Stimulated activated CD8-positive, alpha-beta memory T cell treated with anti-CD3 and anti-CD28 coated beads, Interleukin-15, amount 100 ng/mL, for 1 hour (primary cell): ENCODE measurements at places on chromosomes 4 and X.

DNA sequence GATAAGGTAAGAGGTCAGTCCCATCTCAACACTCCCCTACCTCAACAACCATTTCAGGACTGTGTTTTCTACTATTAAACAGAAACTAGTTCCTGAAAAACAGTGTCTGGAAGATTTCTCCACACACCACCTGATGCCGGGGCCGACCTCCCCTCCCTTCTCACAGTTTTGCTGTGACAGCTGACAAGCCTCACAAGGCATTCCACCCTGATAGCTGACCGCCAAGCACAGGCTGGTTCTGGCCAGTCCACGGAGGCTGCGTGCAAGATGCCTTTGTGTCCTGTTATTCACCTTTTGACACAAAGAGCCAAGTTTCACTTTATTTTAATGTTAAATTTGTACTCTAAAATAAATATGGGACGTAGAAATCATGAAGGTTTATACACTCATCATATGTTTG lies 758.6 kb downstream of the PDHA2 start:
- no peak for DNase-seq

DNA sequence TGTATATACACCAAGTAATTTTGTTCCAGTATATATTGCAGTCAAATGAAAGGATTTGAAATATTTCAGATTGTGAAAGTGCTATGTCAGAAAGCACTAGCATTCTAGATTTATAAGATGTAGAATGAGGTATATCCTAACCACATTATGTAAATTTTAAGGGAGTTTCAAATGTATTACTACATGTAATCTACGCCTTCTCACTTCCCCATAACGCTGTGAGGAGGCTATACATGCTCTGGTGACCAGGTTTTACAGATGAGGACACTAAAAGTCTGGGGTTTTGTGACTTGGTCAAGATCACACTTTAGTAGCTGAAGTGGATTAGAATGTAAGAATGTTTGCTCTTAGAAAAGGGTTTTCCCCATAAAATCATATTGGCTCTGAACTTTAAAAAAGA lies 8.1 kb downstream of the ENPEP start:
- no peak for DNase-seq

DNA sequence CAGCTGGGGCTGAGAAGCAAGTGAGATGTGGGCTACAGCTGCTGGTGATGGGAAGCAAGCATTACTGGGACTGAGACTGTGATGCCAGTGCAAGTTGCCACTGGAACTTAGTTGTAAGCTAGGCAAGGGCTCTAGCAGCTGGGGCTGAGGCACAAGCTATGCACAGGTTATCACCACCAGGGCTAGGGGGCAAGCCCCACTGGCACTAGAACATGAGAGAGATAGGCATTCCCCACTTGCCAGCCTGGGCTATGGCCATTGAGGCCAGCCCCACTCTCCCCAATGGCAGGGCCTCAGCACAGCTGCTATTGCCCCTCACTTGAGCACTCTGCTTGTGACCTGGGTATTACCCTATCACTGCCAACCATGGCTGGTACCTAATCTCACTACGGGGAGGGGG lies 130.8 kb upstream of the SMIM31 start:
- no peak for DNase-seq

DNA sequence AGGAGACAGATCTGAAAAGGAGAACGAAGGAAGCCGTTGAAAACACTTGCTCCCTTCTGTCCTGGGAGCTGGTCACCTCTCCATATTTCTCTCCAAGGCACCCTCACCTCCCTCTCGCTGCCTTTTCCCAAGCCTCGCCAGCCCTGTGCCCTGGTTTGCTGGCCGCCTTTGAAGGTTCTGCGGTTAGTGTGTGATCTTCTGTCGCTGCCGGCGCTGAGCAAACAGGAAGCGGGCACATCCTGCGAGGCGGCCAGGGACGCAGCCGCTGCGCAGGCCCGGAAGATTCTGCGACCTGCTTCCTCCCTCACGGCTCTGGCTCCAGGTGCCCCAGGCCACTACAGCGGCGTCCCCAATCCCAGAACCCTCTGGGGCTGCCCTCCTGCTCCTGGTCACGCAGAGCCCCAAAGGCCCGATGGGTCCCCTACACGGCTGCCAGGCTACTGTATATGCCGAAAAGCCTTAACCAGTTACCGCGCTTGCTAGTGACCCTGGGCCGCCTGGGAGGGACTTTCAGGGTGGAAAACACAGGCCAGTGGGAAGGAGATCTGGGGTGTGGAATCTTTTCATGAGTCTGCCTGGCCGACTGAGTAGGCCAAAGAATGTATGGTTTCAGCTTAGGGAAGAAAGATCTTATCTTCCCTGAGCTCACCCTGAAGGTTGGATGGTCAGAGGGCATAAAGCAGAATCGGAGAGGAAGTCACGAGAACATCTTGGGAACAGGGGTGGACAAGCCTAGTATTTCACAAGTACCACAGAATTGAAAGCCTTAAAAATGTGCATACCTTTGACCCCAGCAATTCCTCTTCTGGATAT lies 2.3 kb upstream of the SASH3 start:
- DNase-seq: no peak

DNA sequence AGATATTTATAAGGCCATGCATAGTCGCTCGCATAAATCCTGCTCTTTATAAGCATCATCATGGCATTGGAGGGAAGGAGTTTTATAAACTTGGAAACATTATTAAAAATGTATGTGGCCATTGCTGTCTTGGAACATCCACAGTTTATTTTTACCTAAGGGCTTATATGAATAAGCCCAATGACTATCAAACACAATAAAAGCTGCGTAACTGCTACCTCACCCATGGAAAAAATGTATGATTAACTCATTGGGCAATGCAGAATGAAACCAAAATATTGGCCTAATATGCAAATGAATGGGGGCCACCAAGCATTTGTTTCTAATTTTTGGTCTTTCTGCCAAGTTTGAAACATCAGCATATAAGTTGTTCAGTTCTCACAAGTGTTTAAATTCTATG lies 19.1 kb downstream of the GEMIN8 start:
- no peak for DNase-seq

- DNase-seq: no peak
Observed at GRCh38 chrX:13047759-13048158, 3.3 kb upstream of the FAM9C start.

DNA sequence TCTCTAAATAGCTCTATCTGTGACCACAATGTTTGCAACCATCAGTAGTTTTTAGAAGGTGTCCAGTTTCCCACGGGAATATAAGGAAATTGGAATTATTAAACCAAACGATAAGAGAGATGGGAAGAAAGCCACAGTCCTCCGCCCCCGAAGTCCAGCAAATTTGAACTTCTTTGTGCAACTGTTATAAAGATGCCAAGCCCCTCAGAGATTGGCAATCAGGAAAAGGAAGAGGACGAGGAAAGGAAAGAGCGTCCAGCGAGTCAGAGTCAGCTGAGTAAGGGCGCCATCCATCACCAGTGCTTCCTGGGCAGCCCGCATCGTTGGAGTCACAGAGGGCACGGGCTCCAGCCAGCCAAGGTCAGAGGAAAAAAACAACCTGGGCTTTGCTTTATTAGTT lies 35.7 kb downstream of the LDB2 start:
- DNase-seq: no peak

- DNase-seq: no peak
Observed at GRCh38 chr4:170887396-170887795, 797.6 kb upstream of the AADAT start.

DNA sequence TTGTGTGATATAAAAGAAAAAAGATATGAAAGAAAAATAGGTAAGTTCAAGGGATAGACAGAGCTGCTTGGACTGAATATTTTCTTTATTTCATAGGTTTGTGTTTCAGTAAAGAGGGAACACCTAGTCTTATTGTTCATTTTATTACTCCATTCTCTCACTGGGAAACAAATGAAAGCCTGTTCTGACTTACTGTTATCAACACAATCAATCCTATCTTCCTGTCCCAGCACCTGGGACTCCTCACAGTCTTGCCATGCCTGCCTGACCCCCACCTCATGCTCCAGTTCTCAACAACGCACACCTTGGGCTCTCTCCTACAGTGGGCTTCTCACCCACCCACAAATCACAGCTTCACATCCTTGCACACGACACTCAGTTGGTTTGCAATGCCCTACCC lies 189.5 kb downstream of the PRDM5 start:
- DNase-seq: no peak

GRCh38 chr4:166012129-166013030 lies 139.3 kb downstream of the TLL1 start:
- DNase-seq: no peak

- DNase-seq: no peak
Observed at GRCh38 chr4:24382381-24382780, 202.0 kb downstream of the DHX15 start.
